ENCODE measurements at places on chromosomes 6 and 20.

DNA sequence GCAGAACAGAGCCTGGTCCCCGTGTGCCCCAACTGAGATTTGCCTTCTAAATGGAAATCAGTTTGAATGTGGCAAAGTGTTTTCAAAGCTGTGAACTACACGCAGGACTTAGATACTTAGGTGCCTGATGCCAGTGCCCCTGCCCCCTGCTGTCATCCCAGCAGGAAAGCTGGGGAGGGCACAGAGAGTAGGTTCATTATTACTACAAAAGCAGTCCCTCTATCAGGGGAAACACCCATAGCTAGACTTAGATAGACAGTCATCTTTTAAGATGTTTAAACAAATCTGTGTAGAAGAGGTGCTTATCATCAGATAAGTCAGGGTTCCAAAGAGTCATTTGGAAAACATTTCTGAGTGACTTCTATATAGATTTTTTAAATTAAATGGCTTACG is 155.0 kb upstream of the SNX9 start:
- DNase-seq: no peak

- no peak for DNase-seq
These were observed 46.9 kb upstream of the NRSN1 start for GRCh38 chr6:24079076-24079475.

DNA sequence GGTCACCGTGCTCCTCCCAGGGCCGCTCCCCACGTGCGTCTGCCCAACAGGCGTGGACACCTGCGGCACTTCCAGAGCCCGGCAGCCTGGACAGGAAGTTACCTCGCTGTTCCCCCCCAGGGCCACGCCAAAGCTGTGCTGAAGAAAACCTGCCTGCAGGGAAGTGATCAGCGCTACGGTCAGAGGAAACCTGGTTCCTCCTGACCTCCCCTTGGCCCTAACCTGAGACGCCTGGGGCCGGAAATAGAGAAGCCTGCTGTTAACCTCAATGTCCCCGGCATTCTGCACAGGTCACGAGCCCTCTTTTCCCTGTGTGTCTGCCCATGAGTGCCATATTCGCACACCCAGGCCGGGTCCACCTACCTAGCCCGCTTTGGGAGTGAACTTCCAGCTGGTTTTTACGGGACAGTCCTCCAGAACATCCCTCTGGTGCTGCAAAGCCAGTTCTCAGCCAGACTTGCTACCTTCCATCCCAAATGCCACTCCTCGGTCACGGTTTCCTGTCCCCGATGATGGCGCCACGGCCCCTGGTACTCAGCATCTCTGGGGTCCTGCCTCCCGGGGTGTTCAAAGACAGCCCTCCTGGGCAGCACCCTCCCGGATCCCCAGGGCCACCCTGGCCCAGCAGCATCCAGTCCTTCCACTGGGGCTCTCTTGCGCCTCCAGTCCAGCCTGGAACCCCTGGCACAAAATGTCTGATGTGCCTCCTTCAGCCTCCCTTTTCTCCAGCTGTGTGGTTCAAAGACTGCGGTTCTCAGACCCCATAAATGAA is 12.0 kb upstream of the IRF4 start:
- no peak for DNase-seq

- DNase-seq: no peak
These were observed 337.4 kb downstream of the CBLN4 start for GRCh38 chr20:55667955-55668354.

DNA sequence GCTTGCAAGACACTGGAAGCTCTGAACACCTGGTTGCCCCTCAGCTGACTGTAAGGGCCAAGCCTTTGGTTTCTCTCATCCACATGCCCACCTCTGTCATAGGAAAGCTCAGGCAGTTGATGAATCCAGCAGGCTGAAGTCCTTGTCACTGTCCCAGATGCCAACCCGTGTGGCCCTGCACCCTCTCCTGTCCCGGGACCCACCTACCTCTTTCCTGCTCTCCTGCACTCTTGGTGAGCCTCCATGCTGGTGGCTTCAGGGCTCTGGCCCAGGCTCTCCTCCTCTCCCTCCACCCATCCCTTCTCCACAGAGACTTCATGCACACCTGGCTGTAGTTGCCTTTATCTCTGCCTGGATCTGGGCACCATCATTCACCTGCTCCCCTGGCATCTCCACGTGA is 4.0 kb upstream of the GID8 start:
- no peak for DNase-seq

DNA sequence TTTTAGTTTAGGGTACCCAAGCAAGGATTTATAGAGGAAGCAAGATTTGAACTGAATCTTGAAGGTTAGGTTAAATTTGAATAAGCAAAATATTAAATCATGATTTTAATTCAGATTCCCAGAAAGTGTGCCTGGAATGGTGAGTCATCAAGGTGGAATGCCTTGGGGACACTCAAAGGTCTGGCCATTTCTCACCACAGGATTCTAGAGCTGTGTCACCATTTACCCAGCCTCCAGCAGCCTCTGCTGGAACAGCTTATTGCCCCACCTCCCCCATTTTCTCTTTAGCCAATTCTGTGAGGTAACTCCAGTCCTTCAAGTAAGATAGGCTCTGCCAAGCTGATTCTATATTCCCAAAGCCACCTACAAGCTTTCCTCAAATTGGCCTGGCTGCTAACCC is 181.4 kb downstream of the SIM1 start:
- no peak for DNase-seq

- no peak for DNase-seq
These were observed 1.2 kb upstream of the CST11 start for GRCh38 chr20:23453549-23454543.

GRCh38 chr6:95741045-95741444 is 163.7 kb downstream of the MANEA start:
- DNase-seq: no peak

- no peak for DNase-seq
These were observed 133.7 kb downstream of the LY86 start for GRCh38 chr6:6722195-6722594.

DNA sequence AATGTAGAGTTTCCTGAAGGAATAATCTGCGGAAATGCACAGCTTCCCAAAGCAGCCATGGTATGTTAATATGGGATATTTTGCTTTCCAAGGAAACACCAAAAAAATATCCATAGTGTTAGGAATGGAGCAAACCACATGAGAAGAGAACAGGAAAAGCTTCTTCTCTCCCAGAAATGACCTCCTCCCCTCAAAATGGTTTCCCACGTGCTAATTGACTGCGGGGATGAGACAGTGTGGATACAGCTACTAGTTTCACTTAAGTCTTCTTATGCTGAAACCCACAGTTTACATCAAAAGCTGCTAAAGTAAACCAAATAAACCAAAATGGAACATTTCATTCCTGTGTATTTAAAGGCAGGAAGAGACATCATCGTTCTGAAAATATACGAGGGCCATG is 69.4 kb downstream of the FYN start:
- no peak for DNase-seq

- no peak for DNase-seq
These were observed 11.5 kb upstream of the DEFB113 start for GRCh38 chr6:49980898-49981297.

GRCh38 chr20:49247792-49248191 is 28.6 kb downstream of the DDX27 start:
- no peak for DNase-seq

GRCh38 chr20:62511300-62511914 is 35.6 kb upstream of the GATA5 start:
- no peak for DNase-seq

DNA sequence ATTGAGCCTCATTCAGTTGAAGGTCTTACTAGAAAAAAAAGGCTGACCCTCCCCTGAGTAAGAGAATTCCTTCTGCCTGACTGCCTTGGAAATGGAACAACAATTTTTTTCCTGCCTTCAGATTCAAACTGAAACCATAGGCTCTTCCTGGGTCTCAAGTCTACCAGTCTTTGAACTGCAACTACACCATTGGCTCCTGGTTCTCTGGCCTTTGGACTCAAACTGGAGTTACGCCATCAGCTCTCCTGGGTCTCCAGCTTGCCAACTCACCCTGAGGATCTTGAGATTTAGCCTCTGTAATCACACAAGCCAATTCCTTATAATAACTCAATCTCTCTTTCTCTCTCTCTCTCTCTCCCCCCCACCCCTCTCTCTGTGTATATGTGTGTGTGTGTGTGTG is 36.0 kb upstream of the SNX9 start:
- DNase-seq: no peak

DNA sequence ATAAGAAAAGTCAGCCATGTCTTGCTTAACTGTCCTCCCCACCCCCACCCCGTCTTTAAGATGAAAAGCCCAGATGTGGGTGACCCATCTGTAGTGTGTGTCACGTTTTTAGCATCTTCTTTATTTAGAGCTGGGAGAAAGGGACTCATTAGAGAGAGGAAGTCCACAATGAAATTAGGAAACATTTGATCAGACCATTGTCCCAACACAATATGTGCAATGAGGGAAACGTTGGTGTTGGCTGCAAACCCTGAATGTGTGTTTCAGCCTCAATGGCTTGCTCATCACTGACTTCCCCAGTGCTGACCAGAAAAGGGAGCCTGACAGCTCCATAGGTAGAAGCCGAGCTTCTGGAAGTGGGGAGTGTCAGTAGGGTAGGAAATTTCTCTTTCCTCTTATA is 475.7 kb downstream of the CD83 start:
- no peak for DNase-seq

- DNase-seq: no peak
These were observed 16.6 kb downstream of the POM121L2 start for GRCh38 chr6:27295301-27296079.

GRCh38 chr6:5704708-5705107 is 302.0 kb downstream of the NRN1 start:
- DNase-seq: no peak

DNA sequence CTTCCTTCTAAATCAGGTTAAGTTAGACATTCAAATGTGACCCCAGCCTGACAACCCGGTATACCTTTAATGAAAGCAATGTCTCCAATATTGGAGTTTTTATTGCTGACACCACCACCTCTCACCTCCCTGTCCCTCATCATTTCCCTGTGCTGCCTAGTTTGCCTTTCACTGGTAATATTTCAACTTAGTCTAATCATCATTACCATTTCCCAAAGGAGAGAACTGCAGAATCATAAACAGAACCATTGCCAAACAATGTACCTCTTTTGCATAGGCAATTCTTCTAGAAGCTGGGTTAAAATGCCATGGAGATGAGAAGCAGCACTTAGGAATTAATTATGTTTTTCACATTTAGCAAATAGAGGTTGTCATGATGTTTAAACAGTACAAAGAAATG is 370.3 kb downstream of the LAMA2 start:
- no peak for DNase-seq

GRCh38 chr20:59221707-59222252 is 58.2 kb downstream of the ZNF831 start:
- DNase-seq: no peak

- no peak for DNase-seq
These were observed 42.9 kb upstream of the MAP7 start for GRCh38 chr6:136592930-136593673.

DNA sequence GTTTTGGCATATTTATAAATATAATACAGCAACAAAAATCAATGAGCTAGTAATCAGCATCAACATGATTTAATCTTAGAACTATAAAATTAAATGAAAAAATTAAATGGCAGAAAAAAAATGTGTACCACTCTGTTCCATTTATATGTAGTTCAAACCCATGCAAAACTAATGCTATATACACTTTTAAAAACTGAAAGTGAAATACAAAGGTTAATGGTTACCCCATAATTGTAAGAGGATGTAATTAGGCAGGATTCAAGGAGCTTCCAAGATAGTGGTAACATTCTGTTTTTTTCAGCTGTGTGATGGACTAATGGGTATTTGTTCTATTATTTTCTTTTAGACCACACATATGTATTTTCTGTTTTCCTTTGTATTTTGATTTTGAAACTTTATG is 492.1 kb downstream of the UTRN start:
- no peak for DNase-seq

DNA sequence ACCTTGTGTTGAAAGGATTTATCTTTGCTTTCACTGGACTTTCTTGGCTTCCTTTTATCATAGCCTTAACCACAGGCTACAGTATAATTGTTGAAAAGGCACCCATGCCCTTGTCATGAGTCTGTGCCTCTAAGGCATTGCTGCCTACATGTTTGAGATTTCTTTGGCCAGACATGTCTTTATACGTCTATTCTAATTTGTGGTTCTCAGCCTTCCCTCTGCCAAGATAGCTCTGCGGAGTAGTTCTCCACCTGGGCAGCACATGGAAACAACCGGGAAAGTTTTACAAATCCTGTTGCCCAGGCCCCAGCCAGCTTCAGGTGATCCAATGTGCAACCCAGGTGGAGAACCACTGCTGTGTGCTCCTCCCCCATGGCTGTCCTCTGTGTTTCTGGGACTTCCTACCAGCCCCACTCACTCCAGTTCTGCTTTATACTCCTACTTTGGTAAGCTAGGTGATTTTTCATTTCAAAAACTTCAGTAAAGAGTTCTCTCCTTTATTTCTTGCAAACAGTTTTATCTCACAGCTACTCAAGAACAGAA is 159.6 kb upstream of the MYLIP start:
- DNase-seq: no peak

- no peak for DNase-seq
These were observed 79.2 kb upstream of the BACH2 start for GRCh38 chr6:90375681-90376439.

DNA sequence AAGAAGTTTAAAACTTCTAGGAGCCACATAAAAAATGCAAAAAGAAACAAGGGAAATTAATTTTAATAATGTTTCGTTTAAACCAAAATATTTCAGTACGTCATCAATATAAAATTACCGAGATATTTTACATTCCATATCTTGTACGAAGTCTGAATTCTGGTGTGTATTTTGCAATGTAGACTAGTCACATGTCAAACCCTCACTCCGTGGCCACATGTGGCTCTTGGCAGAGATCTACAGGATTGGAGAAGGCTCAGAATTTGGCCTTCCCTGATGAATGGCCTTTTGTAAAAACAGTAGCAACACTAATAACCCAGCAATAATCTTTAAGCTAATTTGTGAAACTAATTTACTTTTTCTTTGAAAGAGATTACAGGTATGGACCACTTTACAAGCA is 217.1 kb downstream of the PRL start:
- no peak for DNase-seq

DNA sequence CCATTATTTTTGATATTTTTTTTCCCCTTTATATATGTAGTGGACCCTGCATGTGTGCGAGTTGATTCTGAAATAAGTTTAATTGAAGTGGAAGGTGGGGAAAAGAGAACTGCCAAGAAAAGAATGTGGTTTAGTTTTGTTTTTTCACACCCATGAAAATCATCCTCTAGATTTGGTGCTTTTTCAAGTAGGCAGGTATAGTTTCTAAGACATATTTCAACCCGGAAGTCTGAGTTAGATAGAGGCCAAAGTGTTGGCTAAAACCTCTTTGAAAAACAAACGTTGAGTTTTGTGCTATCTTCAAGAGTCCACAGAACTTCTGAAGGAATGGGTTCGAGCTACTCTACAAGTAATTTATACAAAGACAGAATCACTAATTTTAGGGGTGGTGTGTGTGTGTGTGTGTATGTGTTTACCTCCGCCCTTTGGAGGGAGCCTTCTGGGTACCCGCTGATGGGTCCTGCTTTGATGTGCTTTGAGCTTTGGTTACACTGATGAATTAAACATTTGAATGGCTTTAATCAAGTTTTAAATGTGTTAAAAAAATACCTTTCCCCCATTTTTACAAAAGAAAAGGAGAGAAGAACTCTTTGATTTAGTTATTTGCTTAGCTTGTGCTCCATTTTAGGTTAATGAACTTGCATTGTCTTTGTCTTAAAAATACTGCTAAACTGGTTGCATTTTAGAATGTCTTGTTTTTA is 2.5 kb downstream of the RREB1 start:
- no peak for DNase-seq
